ENCODE measurements at places on chromosomes 2 and 18. TPM values are rescaled to one million over a fixed set of nuclear protein-coding genes. Genes with fewer than 3 reads are reported as not detected.

CD28 gene
- not detected for total RNA-seq

KIF1A gene
- 0.33 TPM for total RNA-seq

SPC25 gene
- 1.1 TPM for total RNA-seq

TGFA gene
- total RNA-seq = 2.8 TPM

DYNAP gene
- not detected for total RNA-seq
